Epithelial cell of umbilical artery (primary cell): ENCODE measurements at places on chromosomes 5 and 9. TPM values are rescaled to one million over a fixed set of nuclear protein-coding genes. Genes with fewer than 3 reads are reported as not detected.

Gene PCSK5
- total RNA-seq = 11.4 and 30.5 TPM in 2 replicates

Gene CD274
- total RNA-seq = 17.9 and 47.0 TPM in 2 replicates

Gene BHMT
- not detected in 2 replicates for total RNA-seq

Gene CDX1
- not detected in 2 replicates for total RNA-seq

Gene IRX4
- not detected in 2 replicates for total RNA-seq
